ENCODE measurements at places on chromosomes 13 and 19.

DNA sequence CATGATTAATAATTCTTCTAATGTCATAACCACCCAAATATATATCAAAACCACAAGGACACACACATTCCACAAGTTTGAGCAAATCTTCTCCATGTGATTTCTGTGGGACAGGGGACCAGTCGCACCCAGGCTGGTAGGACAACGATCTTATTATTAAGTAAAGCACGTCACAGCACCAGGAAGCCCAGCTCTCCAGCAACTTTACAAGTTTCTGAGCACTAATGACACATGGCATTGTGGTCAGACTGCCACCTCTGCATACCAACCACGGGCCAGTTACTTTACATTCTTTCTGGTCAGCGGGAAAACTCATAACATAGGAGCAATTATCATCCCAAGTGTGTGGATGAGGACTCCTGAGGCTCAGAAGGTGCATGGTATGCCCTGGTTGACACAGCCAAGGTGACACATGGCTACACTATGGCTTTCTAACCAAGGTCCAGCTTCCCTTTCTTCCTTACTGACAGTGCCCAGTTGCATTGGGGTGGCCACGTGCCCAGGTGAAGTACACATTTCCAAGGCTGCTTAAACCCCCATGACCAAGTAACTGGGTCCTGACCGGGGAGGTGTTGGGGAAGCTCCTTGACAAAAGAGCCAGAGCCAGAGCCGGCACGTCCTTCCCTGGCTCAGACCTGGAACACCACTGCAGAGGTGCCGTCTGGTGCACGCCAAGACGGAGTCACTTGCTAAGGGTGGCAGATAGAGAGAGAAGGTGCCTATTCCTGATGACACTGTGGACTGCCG, 27.4 kb downstream of the LATS2 start:
- DNase-seq: no peak

DNA sequence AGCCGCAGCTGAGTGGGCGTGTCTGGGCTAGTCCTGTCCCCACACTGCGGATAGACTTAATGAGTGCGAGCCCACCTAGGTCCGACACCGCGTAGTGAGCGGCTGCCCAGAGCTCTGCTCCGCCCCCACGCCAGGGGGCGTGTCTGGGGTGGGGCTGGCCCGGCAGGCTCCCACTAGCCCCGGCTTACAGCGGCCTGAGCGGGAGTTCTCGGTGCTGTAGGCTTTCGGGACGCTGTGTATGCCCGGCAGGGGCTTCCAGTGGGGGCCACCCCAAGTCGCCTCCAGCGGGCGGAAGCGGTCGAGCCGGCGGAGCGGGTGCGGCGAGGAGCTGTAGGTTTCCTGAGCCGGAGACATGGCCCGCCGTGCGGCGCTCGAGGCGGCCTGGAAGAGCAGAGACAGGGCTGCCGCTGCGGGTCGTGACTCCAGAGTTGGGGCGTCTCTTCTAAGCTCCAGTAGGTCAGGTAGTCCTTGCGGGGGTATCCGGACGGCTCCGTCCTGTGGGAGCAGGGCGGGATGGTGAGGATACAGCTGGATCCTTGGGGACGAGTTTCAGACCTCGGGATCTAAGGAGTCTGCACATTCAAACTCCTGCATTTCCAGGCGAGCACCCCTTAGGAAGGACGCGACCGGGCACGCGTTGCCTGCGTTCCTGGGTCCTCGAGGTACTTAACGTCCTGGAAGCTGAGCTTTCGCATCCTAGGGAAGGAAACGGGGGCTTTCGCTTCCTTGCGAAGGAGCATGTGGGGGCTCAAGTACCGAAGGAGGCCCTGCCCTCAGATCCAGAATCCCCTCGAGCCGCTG, 1.2 kb downstream of the CGB7 start:
- no peak for DNase-seq

- DNase-seq: no peak
Measured at GRCh38 chr13:68727798-68728197, 1379.8 kb upstream of the ATXN8OS start.

- no peak for DNase-seq
Measured at GRCh38 chr13:49253310-49253709, 5.6 kb downstream of the CDADC1 start.

GRCh38 chr13:113796964-113797676, 38.1 kb downstream of the TMEM255B start:
- DNase-seq: no peak

GRCh38 chr19:9934132-9934950, 2.0 kb downstream of the OLFM2 start:
- DNase-seq: no peak

Data from cerebellar nuclear complex (tissue), 1 donor.